NCI-H774 (cell line): ENCODE measurements at places on chromosomes 3 and 15.

GRCh38 chr15:31255732-31256377, 70.8 kb upstream of the KLF13 start:
- no peak for DNase-seq

DNA sequence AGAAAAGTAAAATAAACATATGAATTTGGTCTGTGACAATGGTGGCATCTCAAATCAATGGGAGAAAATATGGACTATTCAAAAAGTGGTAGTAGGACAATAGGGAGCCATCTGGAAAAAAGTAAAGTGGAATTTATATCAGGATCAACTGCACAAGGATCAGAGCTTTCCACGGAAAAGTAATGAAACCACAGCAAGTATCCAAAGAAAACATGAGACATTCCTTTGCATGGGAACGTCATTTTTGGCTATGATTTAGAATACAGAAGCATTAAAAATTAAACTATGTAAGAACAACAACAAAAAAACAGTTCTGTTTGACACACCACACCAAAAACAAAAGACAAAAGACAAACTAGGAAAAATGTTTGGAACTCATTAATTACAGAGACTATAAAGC, 18.7 kb downstream of the CRBN start:
- no peak for DNase-seq

- DNase-seq: no peak
These were observed 172.7 kb downstream of the WDR72 start for GRCh38 chr15:53586799-53587198.

DNA sequence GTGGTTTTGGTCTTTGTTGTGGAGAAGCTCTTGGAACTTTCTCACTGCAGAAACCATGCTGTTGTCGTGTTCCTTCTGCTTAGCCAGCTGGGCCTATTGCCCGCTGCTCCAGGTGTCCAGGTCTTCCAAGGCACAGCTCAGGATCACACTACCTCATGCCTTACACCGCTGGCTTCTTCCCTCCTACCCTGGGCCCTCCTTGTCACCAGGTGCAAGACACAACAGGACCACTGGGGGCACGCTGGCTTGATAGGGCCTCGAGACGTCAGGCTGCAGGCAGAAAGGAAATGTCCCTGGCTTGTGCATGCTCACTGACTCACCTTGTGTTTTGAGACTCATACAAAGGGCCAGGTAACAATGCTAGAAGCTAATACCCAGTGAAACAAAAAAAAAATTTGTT, 32.3 kb downstream of the PAQR9 start:
- no peak for DNase-seq

GRCh38 chr15:71800835-71801745, 9.3 kb upstream of the NR2E3 start:
- DNase-seq: peak; percentile 11

DNA sequence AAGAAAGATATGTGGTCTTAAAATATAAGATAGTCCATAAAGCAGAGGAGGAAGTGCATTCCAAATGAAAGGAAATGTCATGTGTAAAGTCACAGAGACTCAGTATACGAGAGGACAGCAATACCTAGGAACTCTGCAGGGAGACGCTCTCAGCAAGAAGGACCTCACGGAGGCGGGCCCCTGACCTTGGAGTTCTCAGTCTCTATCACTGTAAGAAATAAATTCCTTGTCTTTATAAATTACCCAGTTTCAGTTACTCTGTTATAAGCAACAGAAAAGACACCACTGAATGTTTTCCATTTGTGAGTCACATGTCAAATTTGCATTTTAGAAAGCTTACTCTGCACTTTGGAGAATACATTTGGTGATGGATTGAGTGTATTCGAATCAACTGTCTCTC, 140.6 kb downstream of the GBE1 start:
- DNase-seq: no peak

DNA sequence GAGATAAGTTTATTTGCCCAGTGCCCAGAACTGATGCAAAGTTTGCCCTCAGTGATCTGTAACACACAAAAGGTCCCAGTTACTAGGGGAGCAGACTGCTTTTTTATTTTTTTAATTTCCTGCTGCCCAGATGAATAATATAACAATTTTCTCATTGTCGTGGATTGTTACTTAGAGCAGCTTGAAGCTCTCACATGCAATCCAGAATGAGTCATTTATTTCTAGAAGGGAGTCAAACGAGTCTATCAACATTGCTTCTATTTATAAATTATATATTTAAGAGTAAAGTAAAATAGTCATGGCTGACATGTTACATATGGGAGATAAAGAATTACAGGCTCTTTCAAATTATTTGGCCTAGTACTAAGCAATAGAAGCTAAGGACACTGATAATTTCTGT, 41.3 kb downstream of the MEIS2 start:
- DNase-seq: no peak

DNA sequence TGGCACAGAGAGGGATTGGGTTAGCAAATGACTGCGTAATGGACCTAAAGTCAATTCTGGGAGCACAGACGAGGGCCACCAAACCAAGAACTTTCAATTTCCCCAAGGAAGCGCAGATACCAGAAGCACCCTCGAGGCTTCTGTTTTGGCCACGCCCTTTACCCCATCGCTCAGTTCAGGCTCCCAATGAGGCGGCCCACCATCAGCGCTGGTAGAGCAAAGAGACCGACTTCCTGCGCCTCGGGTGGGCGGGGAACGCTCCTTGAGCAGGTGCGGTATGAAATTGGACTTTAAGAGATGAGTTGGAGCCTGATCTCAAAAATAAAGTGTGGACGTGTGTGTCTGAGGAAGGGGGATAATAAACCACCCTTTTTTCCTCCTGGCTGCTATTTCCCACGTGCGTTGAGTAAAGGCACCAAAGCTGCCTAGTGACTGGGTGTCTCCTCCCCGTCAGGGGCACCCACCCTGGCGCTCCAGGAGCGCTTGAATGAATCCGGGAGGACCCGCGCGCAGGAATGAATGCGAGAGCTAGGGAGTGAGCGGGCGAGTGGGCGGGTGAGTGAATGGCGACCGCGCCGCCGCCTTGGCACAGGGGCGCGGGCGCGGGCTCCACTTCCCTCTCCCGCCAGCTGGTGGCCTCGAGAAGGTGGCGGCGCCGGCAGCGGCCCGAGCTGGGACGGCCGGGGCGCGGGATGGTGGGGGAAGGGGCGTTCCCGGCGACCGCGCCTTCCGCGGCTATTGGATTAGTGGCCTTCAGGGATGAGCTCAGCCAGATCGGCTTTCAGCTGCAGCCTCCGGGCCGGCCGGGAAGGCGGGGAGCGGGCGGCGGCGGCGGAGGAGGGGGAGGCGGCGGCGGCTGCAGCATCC, at the start of gene SPSB4:
SPSB4 (plus strand) TSS at position 772 of the 867 bp plus-strand sequence. CDS start 14,758 bp downstream, outside the sequence.
- DNase-seq: peak; percentile 1

DNA sequence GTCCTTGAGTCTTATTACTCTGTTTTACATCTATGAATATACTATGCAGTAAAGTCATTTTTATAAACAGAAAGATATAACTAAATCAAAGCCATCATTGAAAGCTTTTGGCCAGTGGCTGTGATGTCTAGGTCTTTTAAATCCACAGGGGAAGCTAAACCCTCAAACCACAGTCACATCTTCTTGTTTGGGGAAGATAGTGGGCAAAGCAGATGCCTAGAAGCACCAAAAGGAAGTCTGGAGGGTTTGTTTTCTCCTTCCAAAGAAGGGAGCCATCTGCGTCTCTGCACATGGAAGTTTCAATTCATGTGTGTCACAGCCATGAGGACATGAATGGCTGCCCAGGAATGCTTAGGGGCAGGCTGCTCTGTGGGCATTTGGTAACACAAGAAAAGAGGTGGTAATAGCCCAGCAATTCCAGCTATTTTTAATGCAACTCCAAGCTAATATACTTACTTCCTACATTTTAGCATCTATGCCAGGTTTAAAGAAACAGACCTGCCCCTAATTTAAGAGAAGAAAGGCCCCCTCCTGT, 322.2 kb downstream of the SLC9A9 start:
- no peak for DNase-seq

- DNase-seq: no peak
These were observed 95.1 kb upstream of the UMPS start for GRCh38 chr3:124635169-124635539.

DNA sequence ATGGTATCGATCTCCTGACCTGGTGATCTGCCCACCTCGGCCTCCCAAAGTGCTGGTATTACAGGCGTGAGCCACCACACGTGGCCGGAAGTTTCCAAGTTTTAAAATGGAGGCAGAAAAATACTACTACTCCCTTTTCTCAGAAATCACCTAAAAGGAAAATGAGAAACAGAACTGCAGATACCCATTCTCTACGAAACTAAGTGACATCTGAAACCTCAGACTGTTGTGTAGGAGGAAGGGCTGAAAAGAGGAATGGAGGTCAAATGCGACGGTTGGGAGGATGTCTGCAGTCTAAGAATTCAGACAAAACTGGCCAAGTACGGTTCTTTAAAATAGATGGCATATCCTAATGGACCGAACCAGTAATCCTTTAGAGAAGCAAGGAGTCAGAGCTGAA, 24.1 kb downstream of the WDR48 start:
- no peak for DNase-seq

DNA sequence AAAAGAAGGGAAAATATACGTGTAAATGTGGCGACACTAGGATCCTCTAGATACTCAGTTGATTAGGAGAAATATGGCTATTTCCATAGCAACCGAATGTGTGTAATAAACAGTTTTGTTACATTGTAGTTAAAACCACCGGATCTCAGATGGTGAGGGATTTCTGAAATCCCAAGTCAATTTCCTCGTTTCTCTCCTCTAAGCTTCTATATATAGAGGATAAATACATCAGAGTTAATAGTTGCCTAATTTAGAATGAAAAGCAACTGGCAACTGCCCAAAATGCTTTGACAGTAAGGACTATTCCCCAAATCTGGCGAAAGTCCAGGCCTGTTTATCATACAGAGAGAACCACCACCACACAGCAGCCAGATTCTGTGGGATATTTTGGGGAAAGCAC, 112.6 kb downstream of the GABRB3 start:
- DNase-seq: no peak

- DNase-seq: no peak
These were observed 42.0 kb upstream of the CFAP161 start for GRCh38 chr15:81091889-81092558.

- DNase-seq: no peak
These were observed 285.2 kb upstream of the MME start for GRCh38 chr3:154794814-154795445.

DNA sequence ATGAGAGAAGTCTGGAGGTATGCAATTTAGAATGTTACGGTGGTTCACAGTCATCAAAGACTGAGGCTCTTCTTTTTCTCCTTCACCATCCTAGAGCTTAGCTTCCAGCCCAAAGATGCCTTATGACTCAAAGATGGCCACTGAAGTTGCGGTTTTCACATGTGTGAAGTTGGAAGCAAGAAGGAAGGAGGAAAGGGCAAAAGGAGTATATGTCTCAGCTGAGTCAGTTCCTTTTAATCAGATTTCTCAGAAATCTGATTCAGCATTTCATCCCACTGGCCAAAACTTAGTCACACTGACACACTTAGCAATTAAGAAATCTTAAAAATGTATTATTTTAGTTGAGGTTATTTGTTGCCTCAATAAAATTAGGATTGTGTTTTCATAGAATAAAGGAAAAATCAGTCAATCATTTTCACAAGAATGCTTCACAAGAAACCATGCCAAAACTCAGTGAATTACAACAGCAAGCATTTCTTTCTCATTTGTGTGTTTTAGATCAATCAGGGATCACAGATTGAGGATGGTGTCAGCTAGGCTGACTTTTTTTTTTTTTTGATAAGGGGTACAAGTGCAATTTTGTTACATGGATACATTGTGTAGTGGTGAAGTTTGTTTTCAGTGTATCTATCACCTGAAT, 211.1 kb upstream of the GADL1 start:
- no peak for DNase-seq

DNA sequence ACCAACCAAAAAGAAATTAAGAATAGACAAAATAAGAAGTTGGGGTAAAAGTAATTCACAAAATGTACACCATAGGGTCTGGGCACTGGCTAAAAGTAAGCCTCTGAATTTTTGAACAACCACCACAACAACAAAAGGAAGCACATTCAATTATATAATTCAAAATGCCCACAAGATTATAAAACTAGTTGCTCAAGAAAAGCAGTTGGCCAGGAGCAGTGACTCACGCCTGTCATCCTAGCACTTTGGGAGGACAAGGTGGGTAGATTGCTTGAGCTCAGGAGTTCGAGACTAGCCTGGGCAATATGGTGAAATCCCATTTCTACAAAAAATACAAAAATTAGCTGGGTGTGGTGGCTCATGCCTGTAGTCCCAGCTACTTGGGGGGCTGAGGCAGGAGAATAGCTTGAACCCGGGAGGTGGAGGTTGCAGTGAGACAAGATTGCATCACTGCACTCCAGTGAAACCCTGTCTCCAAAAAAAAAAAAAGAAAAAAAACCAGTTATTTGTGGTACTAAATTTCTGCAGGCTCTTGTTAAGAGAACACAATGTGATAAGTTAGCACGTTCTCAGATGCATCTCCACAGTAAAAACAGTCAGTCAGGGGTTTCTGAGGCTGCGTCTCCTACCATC, 6.6 kb upstream of the ATP11B start:
- DNase-seq: no peak

DNA sequence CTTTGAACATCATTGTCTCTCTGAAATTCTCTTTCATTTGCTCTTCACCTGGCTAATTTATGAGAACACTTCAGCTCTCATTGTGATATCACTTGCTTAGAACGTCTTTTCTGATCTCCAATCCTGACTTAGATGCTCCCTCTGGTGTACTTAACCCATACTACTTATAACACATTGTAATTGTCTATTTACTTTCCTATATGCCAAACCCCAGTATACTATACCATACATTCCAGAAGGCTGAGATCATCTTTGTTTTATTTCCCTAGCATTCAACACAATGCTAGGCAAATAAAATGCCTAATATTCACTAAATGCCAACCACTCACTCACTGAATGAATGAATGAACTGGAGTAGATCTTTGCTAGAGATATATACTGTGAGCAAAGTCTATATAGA, 27.0 kb upstream of the PEX5L start:
- DNase-seq: no peak

DNA sequence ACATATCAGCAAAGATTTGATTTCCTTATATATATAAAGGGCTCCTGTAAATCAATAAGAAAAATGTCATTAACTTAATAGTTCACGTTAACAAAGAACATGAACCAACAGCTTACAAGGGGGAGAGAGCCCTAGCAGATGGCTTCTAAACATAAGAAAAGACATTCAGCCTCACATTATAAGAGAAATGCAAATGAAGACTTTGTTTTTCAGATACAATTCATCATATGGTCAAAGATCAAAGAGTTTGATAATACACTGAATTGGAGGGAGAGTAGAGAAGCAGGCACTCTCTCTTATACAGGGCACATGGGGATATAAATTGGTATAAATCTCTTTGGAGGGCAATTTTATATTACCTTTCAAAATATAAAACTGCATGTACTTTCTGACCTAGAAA, 21.1 kb downstream of the RBP2 start:
- DNase-seq: no peak
